Mesenteric fat pad (tissue), 1 donor: ENCODE measurements at places on chromosomes 2 and 18. TPM values are rescaled to one million over a fixed set of nuclear protein-coding genes. Genes with fewer than 3 reads are reported as not detected.

CPLX4 gene
- not detected for total RNA-seq

ACADL gene
- 10.9 TPM for total RNA-seq

TNP1 gene
- total RNA-seq, result not detected

LAMA1 gene
- 7.9 TPM for total RNA-seq

DSG1 gene
- total RNA-seq, result not detected

SPC25 gene
- 0.32 TPM for total RNA-seq

ABCG8 gene
- total RNA-seq, result not detected

MARCHF4 gene
- not detected for total RNA-seq

RUFY4 gene
- total RNA-seq, result 0.42 TPM

DAW1 gene
- not detected for total RNA-seq

PRSS56 gene
- total RNA-seq, result not detected

B3GNT2 gene
- 21.9 TPM for total RNA-seq

LGALSL gene
- total RNA-seq, result 21.7 TPM

FAP gene
- 24.7 TPM for total RNA-seq
